ENCODE measurements at places on chromosomes 11 and 22.

GRCh38 chr11:40227730-40228129, 1231.7 kb downstream of the LRRC4C start:
- DNase-seq, result no peak

GRCh38 chr11:33742249-33742851, 6.1 kb upstream of the CD59 start:
- DNase-seq, result peak; percentile 21

DNA sequence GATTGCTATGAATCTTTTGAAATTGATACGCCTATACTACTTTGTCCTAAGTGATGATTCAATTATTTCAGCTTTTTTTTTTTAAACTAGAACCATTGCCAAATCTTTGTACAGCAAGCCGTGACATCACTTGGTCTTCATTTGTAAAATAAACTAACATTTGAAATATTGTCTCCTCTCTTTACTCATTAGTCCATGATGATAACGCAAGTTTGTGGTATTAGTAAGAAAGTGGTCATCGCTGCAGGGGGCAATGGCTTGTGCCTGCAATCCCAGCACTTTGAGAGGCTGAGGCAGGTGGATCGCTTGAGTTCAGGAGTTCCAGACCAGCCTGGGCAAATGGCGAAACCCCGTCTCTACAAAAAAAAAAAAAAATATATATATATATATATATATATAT, 12.9 kb upstream of the ARHGAP42 start:
- no peak for DNase-seq

- DNase-seq, result no peak
Measured at GRCh38 chr11:30481330-30481729, 104.8 kb downstream of the MPPED2 start.

GRCh38 chr11:130187096-130187495, 27.5 kb downstream of the ST14 start:
- no peak for DNase-seq

DNA sequence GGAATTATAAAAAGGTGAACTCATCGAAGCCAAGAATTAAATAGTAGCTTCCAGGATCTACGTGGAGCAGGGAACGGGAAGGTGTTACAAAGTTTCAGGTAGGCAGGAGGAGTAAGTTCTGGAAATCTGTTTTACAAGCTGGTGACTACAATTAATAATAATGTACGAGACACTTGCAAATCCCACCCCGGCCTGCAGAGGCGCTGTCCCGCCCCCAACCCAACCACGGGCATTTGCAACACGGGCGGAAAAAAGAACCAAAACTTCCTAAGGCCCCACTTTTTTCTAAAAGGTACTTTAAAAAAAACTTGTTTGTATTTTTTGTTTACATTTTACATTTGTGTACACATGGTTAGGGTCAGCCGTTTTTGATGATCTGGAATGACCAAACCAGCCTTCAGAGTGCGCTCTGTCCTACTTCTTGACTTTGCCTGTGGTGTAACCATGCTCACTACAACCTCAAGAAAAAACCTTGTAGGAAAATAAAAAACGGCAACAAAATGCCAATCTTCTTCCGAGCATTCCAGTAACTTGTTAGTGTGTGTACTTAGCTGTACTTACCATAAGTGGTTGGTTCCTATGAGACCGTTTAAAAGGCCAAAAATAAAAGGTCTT, 449.6 kb upstream of the B3GAT1 start:
- no peak for DNase-seq

DNA sequence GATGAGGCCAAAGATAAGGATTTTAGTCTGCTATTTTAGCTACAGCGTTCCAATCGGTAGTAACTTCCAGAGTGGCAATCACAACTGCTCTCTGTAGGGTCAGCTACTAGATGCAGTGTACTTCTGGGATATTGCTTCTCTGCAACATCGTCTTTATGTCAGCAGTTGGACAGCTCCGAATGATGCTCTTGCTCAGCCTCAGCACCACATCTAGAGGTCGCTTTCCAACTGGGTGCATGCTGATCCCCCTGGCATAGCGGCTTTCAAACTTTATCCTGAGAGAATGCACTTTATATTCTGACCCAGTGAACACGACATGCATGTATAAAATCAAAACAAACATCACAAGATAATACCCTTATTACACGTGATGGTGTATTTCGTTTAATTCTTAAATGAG, 219.6 kb downstream of the C11orf87 start:
- DNase-seq, result peak; percentile 33

- no peak for DNase-seq
Measured at GRCh38 chr11:117219001-117219400, 12.9 kb downstream of the PCSK7 start.

GRCh38 chr11:71917646-71918140, 10.7 kb downstream of the XNDC1N start:
- no peak for DNase-seq

DNA sequence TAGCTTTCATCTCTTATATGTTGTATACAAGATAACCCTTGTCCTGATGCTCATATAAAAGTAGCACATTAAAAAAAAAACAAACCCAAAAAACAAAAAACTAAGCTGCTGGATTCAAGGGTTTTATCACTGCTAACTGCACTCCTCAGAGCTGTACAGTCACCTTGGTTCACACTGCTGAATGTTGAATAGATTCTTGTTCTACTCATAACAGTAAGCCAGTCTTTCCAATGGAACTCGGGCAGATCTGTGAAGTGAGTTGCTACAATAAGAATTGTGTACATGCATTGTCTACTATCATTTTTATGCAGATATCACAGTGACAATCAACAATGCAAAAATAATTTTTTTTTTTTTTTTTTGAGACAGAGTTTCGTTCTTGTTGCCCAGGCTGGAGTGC, 4.7 kb downstream of the HARBI1 start:
- no peak for DNase-seq

GRCh38 chr11:81036168-81036870, 1595.5 kb upstream of the TENM4 start:
- no peak for DNase-seq

DNA sequence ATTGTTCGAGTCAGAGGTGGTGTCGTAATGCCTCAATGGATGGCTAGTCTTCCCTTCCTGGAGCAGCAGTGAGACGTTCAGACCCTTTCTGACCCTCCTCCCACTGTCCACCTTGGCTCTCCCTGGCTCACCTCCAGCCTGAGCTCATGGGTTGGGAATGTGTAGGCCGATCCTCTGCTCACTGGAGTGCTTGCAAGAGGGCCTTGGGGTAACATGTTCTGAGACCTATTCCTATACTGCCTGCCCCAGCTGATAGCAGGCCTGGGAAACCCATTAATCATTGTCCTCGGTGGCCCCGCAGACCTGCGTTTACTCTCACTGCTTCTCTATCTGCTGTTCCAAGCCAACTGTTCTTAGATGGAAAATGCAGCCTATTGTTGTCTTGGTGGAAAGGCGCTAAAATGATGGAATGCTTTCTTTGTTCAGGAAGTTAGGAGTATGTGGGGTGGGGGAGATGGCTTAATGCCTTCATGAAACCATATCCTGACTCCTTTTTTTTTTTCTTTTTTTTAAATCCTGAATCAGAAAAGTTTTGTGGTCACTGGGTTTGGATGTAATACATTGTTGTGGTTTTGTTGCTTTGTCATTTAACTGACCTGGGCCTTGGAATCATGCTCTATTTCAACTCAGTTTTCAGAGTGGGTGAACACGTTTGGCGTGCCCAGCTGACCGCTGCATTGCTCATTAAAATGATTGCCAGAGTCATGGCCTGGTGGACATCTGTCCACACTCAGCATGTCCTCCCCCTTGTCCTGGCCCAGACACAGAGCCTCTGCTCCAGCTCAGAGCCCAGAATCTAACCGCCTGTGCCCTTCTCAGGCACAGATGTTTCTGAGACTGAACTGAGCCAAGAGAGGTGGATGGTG, 72.5 kb downstream of the MICAL2 start:
- peak; percentile 77 for DNase-seq

GRCh38 chr11:125102510-125102909, 8.9 kb downstream of the TMEM218 start:
- no peak for DNase-seq

- DNase-seq, result no peak
Measured at GRCh38 chr22:48896766-48897644, 930.7 kb downstream of the BRD1 start.

- DNase-seq, result no peak
Measured at GRCh38 chr11:123829745-123830144, 23.6 kb upstream of the OR6M1 start.

GRCh38 chr22:39098576-39098975, 1.5 kb downstream of the APOBEC3H start:
- no peak for DNase-seq

GRCh38 chr11:125971618-125972017, 25.8 kb downstream of the VSIG10L2 start:
- no peak for DNase-seq

DNA sequence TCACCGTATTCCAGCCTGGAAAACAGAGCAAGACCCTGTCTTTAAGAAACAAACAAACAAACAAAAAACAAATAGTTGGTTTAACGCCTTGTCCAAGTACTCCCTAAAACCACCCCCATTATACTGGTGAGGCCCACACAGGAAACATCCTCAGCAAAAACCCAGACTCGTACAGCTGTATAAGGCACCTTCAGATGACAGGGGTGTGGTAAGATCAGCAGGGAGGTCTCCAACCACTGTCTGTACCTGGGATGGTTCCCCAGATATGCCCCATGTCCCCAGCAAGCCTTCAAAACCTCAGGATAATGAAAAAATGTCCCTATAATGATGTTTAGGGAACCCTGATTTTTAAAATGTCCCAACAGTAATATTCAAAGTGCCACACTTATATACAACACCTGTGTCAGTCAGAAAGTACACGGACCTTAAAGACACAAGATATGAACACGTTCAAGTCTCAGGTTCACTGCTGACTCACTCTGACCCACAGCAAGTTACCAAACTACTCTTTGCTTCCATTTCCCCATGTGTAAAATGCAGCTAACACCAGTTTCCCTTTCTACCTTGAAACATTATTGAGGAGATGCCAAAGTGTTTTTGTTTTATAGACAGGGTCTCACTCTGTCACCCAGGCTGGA, 9.3 kb downstream of the SF3A1 start:
- no peak for DNase-seq

- peak; percentile 72 for DNase-seq
Measured at GRCh38 chr22:38467904-38468442, at the start of gene KDELR3. Gene KDELR3, plus strand, starts transcription at chr22:38468096. Its CDS starts 138 bp downstream, at chr22:38468234.

DNA sequence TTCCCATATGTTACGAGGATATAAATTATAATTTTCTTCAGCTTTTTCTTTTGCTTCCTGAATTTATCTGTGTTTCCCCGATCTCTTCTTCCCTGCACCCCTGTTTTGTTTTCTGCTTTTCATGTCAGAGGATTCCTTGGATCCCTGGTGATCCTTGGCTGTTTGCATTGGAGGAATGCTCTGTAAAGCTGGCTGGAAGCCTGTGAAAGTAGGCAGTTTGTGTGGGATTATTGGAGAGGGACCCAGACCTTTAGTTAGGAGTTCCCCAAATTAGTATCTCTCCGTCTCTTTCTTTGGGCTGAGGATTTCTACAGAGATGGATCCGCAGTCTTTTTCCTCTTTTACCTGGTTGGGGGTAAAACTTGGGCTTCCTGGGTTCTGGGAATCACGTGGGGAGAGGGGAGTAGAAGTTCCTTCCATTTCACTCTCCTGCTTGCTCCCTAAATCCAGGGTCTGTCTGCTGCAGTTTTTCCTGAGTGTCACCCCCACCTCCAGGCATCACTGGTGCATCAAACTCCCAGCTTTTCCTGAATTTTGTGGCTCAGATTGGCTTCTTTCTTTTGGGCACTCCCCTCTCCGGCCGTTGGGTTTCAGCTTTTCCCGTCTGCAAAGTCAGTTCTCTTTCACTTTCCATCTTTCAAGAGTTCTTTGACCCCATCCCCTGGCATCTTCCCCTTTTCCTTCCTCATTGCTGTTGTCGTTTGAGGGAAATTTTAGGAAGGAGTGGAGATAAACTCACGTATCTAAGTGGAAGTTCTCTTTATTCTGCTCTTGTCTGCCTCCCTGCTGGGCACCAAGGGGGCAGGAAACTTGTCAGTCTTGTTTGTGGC, 79.1 kb upstream of the ALX4 start:
- DNase-seq, result no peak

- peak; percentile 17 for DNase-seq
Measured at GRCh38 chr11:31995525-31996094, 95.3 kb upstream of the RCN1 start.

- DNase-seq, result no peak
Measured at GRCh38 chr11:38824573-38824972, 2226.5 kb upstream of the RAG2 start.

DNA sequence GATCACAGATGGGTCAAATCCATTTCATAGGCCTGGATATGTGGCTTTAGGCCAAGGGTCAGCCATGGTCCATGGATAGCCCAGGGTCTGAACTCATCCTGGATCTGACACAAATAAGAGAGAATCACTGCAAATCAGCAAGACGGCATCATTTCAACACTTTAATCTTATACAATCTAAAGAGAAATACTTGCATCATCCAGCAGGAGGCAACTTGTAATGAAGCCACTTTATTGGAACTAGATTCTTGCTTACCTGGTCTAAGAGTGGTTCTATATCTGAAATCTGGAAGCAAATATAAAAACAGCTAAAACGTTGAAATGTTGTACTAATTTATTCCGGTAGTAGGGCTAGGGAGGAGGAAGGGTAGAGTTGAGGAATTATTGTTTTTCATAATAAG, 870.1 kb downstream of the JRKL start:
- no peak for DNase-seq

DNA sequence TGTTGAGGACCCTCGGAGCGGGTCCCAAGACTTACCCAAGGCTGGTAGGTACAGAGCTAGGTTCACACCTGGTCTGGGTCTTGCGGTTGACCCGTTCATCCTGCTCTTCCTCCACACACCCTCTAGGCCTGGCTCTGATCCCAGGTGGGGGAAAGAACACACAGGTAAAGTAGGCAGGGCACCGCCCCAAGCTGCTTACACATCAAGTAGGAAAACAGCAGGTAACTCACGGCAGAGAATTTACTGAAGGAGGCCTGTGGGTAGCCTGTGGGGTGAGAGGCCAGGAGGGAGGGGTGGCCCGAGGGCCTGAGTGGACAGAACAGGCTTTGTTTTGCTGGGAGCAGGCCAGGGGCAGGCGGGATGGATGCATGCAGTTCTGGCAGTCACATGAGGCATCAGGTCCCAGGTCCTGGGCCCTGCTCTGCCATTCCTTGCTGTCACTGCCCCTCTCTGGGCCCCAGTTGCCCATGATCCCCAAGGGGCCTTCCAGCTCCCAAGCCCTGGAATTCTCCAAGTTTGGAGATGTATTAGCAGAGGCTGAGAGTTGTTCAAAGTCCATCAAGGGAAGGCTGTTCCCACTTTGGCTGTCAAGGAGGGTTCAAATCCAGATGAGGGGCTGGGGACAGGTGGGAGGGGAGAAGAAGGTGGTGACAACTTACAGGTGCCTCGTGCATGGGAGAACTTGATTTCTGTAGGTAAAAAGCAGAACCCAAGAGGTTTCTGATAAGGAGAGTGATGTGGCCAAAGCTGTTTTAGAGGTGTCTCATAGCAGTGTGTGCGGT, 5.7 kb downstream of the TSKU start:
- no peak for DNase-seq

DNA sequence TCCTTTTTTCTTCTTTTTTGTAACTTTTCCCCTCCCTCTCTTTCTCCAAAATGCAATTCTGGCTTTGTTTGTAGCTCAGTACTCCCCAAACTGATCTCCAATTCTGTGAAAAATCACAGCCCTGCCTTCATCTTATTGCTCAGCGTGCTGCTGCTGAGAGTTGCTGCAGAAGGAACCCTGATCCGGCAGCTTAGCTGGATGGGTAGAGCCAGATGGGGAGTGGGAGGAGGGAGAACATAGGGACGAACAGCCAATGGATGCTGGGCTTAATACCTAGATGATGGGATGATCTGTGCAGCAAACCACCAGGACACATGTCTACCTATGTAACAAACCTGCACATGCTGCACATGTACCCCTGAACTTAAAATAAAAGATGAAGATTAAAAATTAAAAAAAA, 47.5 kb upstream of the E2F8 start:
- no peak for DNase-seq
